ENCODE measurements at places on chromosomes 7 and 10. TPM values are rescaled to one million over a fixed set of nuclear protein-coding genes. Genes with fewer than 3 reads are reported as not detected.

The TMEM225B gene
- not detected for total RNA-seq

The ANKRD1 gene
- 6.6 TPM for total RNA-seq

The TMEM229A gene
- total RNA-seq, result not detected

The GRID2IP gene
- total RNA-seq, result 0.35 TPM

The PLAC9 gene
- 42.7 TPM for total RNA-seq

The HYAL4 gene
- total RNA-seq, result not detected

The OPN4 gene
- total RNA-seq, result not detected

- no peak for DNase-seq
Observed at GRCh38 chr7:363626-364025, 73.7 kb downstream of the FOXL3 start.

DNA sequence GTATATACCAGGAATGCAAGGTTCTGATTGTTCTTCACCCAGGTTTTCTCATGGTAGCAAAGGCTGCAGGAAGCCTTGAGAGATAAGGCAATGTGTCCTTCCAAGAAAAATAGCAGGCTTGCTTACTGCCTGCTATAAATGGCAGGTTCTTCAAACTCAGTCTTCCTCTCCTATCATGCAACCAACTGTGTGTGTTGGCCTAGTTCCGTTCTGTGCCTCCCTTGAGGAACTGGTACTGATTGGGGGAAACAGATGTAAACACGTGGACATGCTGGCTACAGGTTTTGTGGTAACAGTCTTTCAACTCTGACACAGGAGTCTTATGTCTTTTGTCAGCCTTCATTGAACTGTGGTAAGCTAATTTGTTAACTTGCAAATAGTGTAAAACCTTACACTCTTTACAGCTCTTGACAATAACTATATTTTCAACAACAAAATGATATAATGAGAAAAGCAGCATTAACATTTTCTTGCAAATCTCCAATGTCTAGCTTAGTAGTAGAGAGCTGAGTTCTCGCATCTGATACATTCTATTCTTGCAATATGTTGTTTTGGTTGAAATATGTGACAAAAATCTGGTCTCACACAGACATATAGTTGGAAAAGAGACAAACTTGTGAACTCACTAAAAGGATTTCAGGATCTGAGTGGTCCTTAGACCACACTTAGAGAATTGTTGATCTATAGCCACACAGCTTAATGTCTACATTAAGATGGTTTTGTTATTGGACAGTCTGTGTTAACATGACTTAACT lies 54.7 kb upstream of the LSM8 start:
- DNase-seq, result no peak

- no peak for DNase-seq
Observed at GRCh38 chr10:90916392-90917237, 4.3 kb downstream of the ANKRD1 start.

DNA sequence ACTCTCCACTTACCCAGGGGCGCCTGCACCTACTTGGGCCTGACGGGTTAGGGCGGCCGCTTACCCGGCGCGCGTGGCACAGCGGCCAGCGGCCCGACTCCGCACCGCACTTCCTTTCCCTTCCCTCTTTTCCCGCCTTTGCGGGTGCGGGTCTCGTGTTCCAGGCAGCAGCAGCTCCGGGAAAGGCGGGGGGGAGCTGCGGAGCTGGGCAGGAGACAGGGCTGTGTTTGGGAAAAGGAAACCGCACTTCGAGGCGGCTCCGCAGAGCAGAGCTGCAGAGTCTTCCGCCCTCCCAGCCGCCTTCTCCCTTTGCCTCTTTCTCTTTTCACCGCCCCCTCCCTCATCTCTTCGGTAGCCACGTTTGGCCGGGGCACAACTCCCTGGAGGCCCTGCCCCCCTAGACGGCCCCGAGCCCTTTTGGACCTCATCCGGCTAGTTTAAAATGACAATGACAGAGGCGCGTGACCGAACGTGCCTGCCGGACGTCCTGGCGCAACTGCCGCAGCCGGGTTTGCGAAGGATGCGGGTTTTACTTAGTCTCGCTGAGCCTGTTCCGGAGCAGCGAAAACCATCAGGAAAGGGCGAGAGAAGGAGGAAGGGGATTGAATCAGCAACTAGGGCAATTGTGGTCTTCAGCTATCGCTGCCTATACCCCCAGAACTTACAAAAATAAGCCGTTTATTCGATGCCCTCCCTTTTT lies 7.9 kb upstream of the PAX2 start:
- no peak for DNase-seq

- DNase-seq, result no peak
Observed at GRCh38 chr7:39754326-39755120, 131.2 kb downstream of the RALA start.

DNA sequence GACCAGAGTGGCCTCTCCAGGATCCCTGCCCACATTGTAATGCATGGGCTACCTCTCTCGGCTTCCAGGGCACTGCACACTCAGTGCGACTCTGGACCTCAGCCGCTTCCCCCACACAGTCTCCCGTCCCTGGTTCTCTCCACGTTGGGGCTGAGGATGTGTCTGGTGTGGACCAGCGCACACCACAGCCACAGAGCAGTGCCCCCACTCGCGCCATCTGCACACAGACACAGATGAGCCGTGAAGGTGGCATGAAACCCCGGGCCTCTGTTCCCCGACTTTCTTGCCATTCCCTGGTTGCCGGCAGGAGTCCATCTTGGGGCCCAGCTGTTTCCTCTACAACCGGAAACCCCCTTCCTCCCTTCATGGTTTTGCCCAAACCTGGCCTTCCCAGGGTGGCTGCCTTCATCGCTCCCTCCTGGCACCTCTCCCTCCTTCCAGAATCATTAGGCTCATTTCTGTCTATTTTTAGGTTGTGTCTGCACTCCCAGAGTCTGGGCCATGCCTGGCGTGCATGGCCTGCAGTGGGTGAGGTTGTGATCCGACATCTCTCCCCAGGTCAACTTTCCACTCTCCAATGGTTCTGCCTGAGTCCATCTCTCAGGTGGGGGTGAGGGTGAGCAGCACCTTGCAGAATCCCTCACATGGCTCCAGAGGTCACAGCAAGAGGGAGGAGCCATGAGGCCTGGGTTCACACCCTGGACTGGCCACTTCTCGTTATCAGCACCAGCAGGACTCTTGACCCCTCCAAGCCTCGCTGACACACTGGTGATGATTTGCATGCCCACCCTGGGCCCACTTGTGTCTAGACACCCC lies 10.1 kb downstream of the RASGEF1A start:
- DNase-seq, result no peak

- no peak for DNase-seq
Observed at GRCh38 chr7:13563257-13563656, 426.2 kb downstream of the ETV1 start.

DNA sequence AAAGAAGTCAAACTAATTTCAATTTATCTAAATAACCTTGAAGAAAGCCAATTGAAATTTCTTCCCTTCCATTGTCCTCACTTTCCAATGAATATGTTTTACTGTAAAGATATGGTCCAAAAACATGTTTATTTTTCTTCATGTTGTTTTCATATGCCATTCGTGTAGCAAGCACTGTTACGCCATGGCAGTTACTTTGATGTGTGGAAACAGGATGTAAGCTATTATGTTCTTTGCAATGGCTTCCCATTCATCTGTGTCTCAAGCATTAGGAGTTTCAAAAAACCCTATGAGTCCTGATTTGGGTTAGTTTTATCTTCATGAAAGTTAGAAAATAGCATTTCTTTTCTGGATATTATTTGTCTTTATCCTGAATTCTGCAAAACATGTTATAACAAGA lies 31.0 kb downstream of the GPR141 start:
- DNase-seq, result no peak

DNA sequence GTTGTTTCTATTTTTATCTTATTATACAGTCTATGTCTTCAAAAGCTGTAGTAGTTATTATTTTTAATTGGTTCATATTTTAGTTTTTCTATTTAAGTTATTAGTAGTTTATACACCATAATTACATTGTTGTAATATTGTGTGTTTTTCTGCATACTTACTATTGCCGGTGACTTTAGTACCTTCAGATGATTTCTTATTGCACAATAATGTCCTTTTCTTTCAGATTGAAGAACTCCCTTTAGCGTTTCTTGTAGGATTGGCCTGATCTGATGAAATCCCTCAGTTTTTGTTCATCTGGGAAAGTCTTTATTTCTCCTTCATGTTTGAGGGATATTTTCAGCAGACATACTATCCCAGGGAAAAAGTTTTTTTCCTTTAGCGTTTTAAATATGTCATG lies 74.3 kb upstream of the CREB5 start:
- DNase-seq, result no peak

DNA sequence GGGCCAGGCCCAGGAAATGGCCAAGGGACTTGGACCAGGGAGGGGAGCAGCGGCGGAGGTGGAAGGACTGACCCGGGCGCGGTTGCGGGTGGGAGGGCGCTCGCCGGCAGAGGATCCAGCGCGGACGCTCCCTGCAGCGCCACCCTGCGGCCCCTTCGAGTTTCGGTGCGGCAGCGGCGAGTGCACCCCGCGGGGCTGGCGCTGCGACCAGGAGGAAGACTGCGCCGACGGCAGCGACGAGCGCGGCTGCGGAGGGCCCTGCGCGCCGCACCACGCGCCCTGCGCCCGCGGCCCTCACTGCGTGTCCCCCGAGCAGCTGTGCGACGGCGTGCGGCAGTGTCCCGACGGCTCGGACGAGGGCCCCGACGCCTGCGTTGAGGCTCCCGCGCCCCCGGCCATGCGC lies 16.8 kb upstream of the ZNF467 start:
- no peak for DNase-seq

GRCh38 chr7:132351954-132352499 lies 224.2 kb downstream of the PLXNA4 start:
- peak; percentile 13 for DNase-seq

Data from thoracic aorta (tissue), 2 donors.